ENCODE measurements at places on chromosomes 12 and 14. TPM values are rescaled to one million over a fixed set of nuclear protein-coding genes. Genes with fewer than 3 reads are reported as not detected.
A peak's percentile ranks its signal among the peaks of the same experiment; 100 is the strongest.

GRCh38 chr12:7058850-7059395, 1.6 kb upstream of the C1S start:
- no peak for DNase-seq

DNA sequence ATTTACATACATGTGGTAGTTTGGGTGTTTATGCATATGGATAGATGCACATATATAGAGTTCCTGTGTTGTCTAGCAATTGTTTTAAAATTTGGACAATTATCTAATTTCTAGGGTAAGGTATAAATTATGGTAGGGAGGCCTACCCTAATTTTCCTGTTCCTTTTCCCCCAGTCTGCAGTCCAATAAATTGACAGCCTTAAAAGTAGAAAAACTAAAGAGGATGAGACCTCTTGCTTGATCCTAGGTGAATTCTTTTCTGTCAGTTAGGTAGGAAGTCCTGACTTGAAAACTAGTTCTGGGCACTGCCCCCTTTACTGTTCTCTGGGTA, 2.1 kb upstream of the CDKN1B start:
- no peak for DNase-seq

- no peak for DNase-seq
Observed at GRCh38 chr12:23704992-23705943, 244.2 kb downstream of the SOX5 start.

DNA sequence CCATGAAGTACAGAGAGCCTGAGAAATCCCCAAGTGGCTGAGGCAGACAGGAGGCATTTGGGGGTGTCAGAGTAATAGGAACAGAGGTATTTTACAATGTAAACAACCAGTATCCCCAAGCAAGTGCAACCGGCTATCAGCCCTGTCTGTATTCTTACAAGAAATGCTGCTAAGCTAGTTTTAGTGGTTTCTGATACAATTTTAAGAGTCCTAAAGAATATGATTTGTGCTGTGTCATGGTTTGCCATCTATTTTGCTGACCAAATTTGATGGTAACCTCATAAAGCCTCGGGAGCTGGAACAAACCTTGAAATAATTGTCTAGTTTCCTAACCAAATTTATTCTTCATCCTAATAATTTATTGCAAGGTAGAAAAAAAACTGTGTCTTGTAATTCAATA, 46.7 kb upstream of the EGLN3 start:
- DNase-seq = no peak

DNA sequence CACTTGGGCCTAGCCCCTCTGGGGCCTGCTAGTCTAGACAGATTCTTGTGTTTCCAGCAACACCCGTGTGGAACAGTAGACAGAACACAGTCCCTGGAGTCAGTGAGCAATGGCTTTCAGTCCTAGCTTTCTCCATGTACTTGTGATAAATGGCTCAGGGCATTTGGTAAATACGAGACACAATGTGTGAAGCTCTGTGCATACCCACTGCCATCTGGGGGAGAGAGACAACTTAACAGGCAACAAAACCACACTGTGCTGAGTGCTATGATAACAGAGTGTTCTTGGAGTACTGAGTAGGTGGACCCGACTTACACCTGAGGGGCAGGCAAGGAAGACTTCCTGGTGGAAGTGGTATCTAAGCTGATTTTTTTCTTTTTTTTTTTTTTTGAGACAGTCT, 86.3 kb upstream of the TBX3 start:
- DNase-seq = no peak

GRCh38 chr12:49018261-49019119, at the start of gene PRKAG1:
PRKAG1 (minus strand) TSS chr12:49018776; CDS start chr12:49018740, 36 bp downstream.
- peak; percentile 94 for DNase-seq

DNA sequence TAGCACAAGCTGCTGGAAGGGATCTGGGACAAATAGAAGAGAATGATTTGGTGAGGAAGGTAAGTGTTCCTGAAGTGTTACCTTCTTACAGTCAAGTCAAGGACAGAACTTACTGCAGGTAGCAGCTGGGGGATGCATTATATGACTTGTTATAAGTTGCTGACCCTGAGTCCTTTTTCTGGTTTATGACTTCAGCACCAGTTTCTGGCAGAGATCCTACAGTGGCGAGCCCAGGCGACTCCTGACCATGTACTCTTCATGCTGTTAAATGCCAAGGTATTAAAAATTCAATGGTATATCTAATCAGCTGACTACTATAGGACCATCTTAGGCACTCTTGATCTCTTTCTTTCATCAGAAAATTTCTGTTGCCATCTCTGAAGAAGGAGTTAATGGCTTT, 45.1 kb upstream of the ATF1 start:
- no peak for DNase-seq

GRCh38 chr12:30622509-30622908, 73.2 kb downstream of the IPO8 start:
- DNase-seq = no peak

- no peak for DNase-seq
Observed at GRCh38 chr14:77475432-77476115, 17.7 kb downstream of the AHSA1 start.

GRCh38 chr14:64364907-64365306, 23.2 kb upstream of the MTHFD1 start:
- DNase-seq = no peak

GRCh38 chr12:101116911-101117310, 93.1 kb downstream of the SLC5A8 start:
- no peak for DNase-seq

DNA sequence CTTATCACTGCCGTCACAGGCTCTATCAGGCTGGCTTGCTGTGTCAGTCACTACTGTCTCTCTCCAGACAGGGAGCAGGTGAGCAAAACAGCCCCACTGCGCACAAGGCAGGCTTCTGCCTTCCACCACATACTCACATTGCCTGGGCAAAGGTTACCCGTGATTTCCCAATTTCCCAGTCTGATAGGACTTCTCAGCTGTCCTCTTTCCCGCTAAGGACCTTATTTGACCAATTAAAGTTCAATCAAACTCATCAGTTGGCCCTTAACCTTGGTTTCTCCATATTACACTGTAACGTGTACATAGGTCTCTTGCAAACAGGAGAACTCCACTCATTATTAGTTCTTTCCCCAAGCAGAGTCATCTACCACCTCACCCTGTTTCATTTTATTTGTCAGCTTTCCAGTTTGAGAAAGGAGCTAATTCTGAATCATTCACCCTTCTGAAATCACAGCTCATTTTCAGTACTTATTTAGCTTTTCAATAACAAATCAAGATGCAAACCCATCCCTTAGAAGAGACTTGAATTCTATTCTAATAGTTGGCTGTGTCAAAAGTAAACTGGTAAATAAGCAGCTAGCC, 170.8 kb downstream of the ESR2 start:
- no peak for DNase-seq

DNA sequence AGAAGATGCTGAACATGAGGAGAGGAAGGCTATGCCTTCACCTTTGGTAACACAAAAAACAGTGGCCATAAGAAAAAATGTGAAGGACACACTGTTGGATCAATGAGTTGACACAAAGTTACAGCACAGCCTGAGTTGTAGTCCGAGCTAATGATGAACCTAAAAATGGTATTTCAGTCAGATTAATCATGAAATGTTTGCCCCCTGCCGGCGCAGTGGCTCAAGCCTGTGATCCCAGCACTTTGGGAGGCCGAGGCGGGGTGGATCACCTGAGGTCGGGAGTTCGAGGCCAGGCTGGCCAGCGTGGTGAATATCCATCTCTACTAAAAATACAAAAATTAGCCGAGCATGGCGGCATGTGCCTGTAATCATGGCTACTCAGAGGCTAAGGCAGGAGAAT, 1.3 kb upstream of the CAPRIN2 start:
- DNase-seq = no peak

- peak; percentile 17 for DNase-seq
Observed at GRCh38 chr14:67666750-67667449, 7.5 kb downstream of the VTI1B start.

- no peak for DNase-seq
Observed at GRCh38 chr12:93335603-93336162, 42.0 kb upstream of the NUDT4 start.

- DNase-seq = no peak
Observed at GRCh38 chr12:123153906-123154305, 3.0 kb upstream of the PITPNM2 start.

- no peak for DNase-seq
Observed at GRCh38 chr14:104685216-104685997, 4.0 kb upstream of the INF2 start.

DNA sequence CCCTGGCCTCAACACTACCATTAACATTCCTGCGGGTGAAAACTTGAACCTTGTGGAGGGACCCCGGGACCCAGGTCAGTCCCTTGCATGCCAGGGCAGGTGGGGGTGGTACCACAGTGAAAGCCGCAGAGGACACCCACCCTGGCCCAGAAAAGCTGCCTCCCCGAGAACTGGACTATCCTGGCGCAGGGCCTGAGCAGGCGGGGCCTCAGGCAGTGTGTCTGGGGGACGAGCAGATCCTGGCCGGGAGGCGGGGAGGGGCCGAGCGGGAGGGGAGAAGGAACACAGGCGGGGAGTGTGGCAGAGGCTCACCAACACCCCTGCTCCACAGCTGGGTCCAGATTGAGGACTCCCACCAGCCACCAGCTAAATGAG, 10.0 kb downstream of the AHNAK2 start:
- DNase-seq = no peak

DNA sequence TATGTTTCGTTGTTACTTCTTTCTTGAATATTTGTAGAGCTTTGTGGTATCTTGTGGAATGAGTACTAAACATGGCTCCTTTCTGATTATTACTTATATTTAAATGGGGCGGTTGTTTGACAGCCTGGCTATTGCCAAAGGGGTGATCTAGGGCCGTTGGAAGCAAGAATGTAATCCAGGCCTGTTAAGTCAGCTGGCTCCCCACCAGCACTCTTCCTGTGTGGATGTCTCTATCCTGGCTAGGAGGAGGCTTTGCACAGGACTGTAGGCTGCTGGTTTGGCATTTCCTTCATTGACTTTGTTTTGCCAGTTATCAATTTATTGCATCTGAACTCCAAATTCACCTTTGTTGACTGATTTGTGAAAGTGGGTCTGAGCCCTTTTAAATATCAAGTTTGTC, 5.6 kb downstream of the FAM234B start:
- no peak for DNase-seq

DNA sequence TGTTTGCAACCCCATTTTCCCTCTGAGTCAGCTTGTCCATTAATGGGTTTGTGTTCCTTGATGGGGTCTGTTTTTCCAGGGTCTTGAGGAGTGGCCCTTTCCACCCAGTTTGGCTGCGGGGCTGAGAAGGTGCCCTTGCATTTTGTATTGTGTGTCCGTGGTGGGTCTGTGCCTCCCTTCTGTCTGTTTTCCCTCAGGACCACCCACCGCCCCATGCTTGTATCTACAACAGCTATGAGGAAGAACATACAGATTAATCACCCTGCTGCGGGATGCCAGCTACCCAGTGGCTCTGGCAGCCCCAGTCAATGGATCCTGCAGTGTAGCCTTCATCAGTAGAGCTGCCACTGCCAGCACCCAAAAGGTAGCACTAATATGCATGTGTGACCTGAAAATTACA, 235.7 kb downstream of the CACNA1C start:
- no peak for DNase-seq

DNA sequence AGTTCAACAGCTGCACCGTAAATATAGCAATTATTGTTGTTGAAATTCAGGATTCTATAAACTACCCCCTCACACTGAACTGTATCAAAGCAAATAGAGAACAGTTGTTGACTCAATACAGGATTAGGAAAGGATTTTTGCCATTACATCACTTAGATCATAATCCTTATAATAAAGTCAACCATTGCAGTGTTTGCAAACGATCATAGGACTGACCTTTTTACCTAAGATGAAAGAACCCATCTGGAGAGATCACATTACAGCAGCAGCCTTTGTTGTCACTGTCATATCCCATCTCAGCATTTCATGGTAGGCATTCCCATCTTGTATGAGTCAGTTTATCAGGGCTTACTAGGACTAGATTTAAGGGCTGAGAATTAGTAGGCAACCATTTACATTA, 96.1 kb downstream of the IPO8 start:
- DNase-seq = no peak

GRCh38 chr14:22285991-22286390, 303.0 kb downstream of the DAD1 start:
- DNase-seq = no peak

- DNase-seq = no peak
Observed at GRCh38 chr14:79342942-79343341, 868.4 kb downstream of the DIO2 start.

DNA sequence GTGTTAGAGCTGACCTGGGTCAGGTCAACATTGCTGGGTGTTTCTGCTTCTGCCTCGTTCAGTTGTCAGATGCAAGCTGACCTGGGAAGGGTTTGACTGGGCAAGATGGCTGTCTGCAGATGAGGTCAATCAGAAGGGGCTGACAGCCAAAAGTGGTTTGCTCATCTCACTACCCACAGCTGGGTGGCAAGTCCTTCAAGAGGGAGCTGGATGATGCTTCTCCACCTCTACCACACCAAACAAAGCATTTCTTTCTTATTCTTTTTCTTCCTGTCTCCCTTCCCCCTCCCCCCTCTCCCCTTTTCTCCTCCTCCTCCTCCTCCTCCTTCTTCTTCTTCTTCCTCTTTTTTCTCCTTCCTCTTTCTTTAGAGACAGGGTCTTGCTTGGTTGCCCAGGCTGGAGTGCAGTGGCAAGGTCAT, 268.2 kb upstream of the PLEKHG7 start:
- no peak for DNase-seq

- no peak for DNase-seq
Observed at GRCh38 chr14:54893151-54893760, 9.4 kb downstream of the GCH1 start.

- DNase-seq = no peak
Observed at GRCh38 chr12:128819293-128820144, 4.2 kb downstream of the SLC15A4 start.

DNA sequence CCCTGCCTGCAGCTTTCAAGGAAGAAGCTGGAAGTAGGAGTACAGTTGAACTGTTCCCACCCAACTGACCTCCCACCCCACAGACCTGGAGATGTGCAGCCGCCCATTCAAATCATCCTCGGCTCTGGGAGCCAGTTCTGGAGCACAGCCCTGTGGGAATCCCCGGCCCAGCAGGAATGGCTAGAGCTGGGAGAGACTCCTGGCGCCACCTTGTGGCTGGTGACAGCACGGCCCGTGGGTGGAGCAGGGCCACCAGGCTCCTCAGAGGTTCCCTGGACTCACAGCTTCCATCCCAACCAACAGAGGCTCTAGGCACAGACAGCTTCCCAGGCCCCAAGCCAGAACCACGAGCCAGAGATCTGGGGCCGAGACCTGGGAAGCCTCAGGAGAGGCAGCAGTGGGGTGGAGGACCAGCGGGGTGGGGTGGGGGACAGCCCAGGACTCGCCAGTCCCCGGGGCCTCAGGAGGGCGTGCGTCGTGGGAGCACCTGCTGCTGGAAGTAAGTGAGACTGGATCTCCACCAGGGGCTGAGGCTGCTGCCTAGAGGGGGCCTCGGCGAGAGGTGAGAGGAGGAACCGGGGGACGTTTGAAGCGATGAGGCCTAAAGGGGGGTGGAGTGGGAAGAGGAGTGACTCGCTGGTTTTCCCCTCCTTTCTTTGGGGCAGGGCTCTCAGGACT, 43.4 kb downstream of the RNF34 start:
- peak; percentile 96 for DNase-seq

EFS gene
- total RNA-seq = 6.9 TPM

GLIPR1L2 gene
- 0.41 TPM for total RNA-seq

ACTR6 gene
- total RNA-seq = 53.0 TPM

SPTB gene
- 16.7 TPM for total RNA-seq

FSCB gene
- total RNA-seq = not detected

SSTR1 gene
- total RNA-seq = 8.2 TPM

RNASE7 gene
- not detected for total RNA-seq

ADCY4 gene
- total RNA-seq = 0.82 TPM

SLC17A8 gene
- 11.0 TPM for total RNA-seq

GPRC5D gene
- total RNA-seq = not detected

C12orf54 gene
- not detected for total RNA-seq

NANOG gene
- total RNA-seq = not detected

DDHD1 gene
- 24.5 TPM for total RNA-seq

ACRBP gene
- total RNA-seq = 0.41 TPM

PUS7L gene
- total RNA-seq = 26.5 TPM
